ENCODE measurements at places on chromosomes 6 and 20.

DNA sequence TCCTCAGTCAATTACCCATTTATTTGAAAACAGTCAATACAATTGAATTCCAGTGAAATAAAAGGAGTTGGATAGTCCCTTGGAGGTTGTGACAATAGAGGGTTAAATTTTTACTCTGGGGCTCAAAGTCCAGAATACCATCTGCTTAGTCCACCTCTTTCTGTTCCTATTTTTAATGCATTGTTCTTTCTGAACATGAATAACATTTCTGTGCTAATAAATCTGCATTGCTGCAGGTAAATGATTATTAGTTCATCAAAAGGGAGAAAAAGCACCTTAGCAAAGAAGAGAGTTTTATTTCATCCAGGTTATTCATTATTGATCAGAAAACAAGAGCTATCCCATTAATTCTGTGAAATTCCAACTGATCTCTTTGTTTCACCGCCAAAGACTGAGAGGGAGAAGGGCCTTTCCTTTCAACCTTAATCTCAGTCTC lies 166.1 kb upstream of the OLIG3 start:
- DNase-seq = no peak

- DNase-seq = no peak
These were observed 23.1 kb downstream of the TRIM27 start for GRCh38 chr6:28900577-28901256.

- DNase-seq = no peak
These were observed 117.4 kb upstream of the PRDM1 start for GRCh38 chr6:105968603-105969333.

- no peak for DNase-seq
These were observed 598 bp downstream of the TMEM239 start for GRCh38 chr20:2816583-2817340.

GRCh38 chr20:13825465-13825864 lies 40.6 kb downstream of the NDUFAF5 start:
- DNase-seq = no peak

- no peak for DNase-seq
These were observed 159.6 kb downstream of the BACH2 start for GRCh38 chr6:90136837-90137568.

DNA sequence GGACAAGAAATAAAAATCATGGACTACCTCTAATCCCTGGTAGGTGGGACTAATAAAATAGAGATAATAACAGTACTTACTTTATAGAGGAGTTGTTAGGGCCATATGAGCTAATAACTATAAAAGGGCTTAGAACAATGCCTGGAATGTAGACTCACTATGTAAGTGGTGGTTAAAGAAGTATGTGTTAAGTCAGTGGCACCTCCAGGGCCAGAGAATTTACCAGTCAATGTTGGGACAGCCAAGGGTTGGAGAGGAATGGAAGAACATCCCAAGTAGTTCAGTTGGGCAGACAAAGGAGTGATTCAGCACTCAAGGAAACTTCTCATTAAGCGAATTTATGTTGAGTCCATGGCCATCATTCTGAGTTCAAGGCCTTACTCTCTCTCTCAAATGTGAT lies 116.8 kb downstream of the OTOR start:
- DNase-seq = no peak

- DNase-seq = no peak
These were observed 12.9 kb downstream of the MAPK13 start for GRCh38 chr6:36142971-36143838.

- peak; percentile 63 for DNase-seq
These were observed 77.1 kb downstream of the SGK1 start for GRCh38 chr6:134240665-134241431.

All from KG1 (cell line).